ENCODE measurements at places on chromosomes 3 and 15.

DNA sequence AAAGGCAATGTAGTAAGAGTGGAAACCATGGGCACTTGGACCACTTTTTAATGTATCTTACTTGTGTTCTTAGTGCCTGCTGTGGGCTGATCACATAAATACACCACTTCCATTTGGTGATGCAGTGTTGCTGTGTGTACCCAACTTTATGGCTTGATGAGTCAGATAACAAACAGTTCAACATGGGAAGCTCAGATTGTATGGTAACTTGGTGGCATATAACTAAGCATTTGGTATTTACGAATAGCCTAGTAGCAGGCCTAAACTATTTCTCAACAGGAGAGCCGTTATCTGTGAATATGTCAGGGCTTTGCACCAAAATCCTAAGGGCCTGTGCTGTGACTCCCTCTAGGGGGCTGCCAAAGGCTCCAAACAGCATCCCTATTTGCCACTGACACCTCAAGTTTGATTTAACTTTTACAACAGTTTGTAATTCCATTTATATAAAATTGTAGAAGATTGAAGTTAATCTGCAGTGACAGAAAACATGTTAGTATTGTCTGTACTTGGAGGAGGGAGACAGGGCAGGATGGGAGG is 640.4 kb upstream of the CADM2 start:
- DNase-seq, result no peak

DNA sequence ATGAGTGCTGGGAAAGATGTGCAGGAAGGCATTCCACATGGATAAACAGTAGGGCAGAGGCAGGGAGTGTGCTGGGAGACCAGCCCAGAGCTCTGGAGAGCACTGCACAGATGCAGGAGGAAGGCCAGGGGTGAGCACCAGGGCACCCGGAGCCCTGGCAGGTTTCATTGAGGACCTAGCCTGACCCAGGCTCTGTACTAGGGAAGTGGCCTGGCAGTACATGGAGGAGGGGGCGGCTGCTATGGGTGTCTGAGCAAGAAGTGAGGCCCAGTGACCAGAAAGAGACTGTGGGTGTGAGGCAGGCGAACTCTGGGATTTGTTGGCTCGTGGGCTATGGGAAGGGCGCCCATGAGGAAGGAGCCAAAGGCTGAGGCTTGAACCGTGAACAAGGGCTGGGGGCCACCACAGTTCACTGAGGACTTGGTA is 139.1 kb downstream of the DNAJB8 start:
- no peak for DNase-seq

- no peak for DNase-seq
Measured at GRCh38 chr15:39296955-39297354, 283.9 kb upstream of the THBS1 start.

- no peak for DNase-seq
Measured at GRCh38 chr15:89075101-89075640, 13.1 kb upstream of the ABHD2 start.

DNA sequence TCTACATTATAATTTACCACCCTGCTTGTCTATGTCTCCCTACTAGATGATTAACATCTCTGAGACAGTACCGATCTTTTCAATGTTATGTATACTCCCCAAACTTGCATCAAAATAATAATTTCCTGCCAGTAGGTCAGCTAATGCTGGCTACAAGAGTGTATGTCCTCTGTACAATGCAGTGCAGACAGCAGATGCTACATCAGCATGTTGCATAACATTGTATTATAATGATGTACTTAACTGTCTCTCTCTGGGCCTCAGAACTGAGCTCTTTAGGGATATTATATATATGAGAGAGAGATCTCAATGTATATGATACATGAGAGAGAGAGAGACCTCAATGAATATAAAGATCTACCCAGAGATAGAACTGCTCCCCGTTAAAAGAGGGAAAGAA is 456.6 kb downstream of the SHQ1 start:
- DNase-seq, result no peak

DNA sequence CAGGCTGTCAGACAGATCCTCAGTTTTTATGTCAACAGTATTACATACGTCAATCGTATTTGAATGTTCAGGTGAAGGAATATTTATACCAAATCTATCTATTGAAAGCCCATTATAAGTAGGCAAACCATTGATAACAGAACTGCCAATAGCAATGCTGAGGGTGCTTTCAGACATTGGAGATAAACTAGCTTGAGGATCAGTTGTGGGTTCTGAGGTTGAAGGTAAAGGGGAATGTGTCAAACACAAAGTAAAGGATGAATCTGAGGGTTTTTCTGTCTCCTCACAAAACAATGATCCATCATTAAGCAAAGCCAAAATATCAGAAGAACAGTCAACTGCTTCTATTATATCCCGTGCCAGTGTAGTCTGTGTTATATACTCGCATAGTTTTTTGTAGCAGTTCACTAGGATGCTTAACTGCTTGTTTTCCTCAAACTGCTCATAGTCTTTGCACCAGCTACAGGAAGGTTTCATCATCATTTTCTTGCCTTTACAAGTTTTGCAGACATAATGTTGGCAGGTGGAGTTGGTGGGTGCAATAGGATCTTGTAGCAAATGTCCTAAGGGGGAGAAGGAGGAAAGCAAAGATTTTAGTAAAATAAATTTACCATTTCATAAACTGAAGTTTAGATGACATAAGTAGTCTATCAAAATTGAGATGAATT is 43.8 kb downstream of the MSL2 start:
- DNase-seq, result no peak

DNA sequence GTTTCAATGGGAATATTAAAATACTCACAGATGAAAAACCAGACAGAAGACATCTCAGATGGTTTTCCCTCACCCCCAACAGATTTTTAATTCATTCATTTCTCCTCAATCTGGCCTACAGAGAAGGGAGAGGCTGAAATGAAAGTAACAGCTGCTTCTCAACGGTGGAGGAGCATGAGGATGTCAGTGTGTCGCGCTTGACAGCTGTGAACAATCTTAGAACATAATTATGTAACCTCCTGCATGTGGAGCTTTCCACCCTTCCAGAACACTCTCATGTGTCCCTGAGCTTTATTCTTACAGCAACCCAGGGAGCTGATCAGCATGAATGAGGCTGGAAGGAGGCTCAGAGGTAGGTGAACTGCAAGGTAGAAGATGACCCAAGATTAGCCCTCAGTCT is 52.7 kb downstream of the MB21D2 start:
- no peak for DNase-seq

GRCh38 chr3:101423984-101424888 is 88.8 kb downstream of the SENP7 start:
- DNase-seq, result no peak

GRCh38 chr3:159210336-159210735 is 408.5 kb downstream of the MFSD1 start:
- no peak for DNase-seq

- DNase-seq, result no peak
Measured at GRCh38 chr3:118369892-118370491, 664.7 kb downstream of the IGSF11 start.

- no peak for DNase-seq
Measured at GRCh38 chr3:64073158-64073761, 50.0 kb upstream of the PSMD6 start.

DNA sequence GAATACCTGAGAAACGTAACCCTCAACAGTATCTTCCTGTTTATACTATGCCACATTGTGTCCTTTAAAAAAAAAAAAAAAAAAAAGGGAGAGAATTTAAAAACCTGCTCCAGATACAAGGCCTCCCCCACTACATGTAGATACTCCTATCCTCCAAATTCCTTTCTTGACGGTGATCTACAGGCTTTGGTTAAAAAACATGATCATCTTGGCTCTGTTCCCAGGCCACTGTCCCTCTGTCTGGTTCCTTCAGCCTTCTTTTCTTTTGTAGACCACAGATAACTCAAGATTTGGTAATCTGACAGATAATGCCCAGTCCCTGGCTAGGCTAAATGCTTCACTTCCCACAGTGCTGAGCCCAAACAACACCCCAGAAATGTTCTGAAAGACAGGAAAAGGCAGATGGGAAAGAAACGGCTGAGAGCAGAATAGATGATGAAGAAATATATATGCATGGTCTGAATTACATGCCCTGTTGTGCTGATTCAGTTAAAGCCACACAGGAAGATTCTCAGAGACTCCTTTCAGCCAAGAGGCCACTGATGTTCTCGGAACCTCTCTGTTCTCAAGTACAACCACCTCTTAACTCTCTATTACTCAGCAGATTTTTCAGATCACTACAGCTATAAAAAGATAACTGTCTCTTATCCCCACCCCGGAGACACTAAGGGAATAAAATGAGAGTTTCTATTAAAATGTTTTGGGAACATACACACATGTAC is 48.3 kb downstream of the NPTN start:
- no peak for DNase-seq

DNA sequence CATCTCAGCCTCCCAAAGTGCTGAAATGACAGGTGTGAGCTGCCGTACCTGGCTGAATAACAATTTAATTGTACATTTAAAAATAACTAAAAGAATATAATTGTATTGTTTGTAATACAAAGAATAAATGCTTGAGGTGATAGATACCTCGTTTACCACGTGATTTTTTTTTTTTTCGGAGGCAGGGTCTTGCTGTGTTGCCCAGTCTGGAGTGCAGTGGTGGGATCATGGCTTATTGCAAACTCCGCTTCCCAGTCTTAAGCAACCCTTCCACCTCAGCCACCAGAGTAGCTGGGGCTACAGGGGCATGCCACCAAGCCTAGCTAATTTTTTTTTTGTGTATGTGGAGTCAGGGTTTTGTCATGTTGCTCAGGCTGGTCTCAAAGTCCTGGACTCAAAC is 15.8 kb downstream of the MFN1 start:
- DNase-seq, result no peak

DNA sequence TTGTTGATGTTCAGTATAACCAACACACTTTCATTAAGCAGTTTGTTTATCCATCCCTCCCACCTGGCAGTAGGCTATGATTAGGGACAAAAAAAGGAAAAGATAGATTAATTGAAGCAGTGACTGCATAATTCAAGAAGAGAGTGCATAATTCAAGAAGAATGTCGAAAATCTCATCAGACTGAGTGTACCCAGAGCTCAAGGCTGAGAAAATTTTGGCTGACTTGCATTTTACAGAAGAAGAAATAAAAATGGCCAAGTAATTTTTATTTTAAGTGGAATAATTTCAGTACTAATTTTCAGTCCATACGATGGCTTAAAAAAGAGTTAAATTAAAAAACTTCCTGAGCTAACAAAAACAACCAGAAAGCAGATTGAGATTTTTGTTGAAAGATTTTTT is 145.4 kb upstream of the LRRFIP2 start:
- no peak for DNase-seq
